T-helper 17 cell (primary cell): ENCODE measurements at places on chromosomes 4 and X. TPM values are rescaled to one million over a fixed set of nuclear protein-coding genes. Genes with fewer than 3 reads are reported as not detected.
A peak's percentile ranks its signal among the peaks of the same experiment; 100 is the strongest.

- H3K4me3 ChIP-seq = no peak overlapping the region
- H3K36me3 ChIP-seq = no peaks in the 10 kb centered on the region
- H3K4me1 ChIP-seq = peaks cover 3% of the 10 kb centered on the region
- peaks cover 21% of the 10 kb centered on the region for H3K27me3 ChIP-seq
- DNase-seq = no peak
- no peak overlapping the region for H3K27ac ChIP-seq
Observed at GRCh38 chr4:78588894-78589545, 37.5 kb downstream of the ANXA3 start.

- no peaks in the 10 kb centered on the region for H3K27me3 ChIP-seq
- H3K36me3 ChIP-seq = peaks cover 12% of the 10 kb centered on the region
- H3K27ac ChIP-seq = no peak overlapping the region
- no peaks in the 10 kb centered on the region for H3K4me1 ChIP-seq
- H3K4me3 ChIP-seq = no peak overlapping the region
Observed at GRCh38 chr4:106049490-106049889, 154.2 kb downstream of the NPNT start.

- peaks cover 25% of the 10 kb centered on the region for H3K27me3 ChIP-seq
- no peaks in the 10 kb centered on the region for H3K4me1 ChIP-seq
- no peak for DNase-seq
- H3K36me3 ChIP-seq = peaks cover 4% of the 10 kb centered on the region
Observed at GRCh38 chr4:10353110-10353509, 104.1 kb downstream of the ZNF518B start.

DNA sequence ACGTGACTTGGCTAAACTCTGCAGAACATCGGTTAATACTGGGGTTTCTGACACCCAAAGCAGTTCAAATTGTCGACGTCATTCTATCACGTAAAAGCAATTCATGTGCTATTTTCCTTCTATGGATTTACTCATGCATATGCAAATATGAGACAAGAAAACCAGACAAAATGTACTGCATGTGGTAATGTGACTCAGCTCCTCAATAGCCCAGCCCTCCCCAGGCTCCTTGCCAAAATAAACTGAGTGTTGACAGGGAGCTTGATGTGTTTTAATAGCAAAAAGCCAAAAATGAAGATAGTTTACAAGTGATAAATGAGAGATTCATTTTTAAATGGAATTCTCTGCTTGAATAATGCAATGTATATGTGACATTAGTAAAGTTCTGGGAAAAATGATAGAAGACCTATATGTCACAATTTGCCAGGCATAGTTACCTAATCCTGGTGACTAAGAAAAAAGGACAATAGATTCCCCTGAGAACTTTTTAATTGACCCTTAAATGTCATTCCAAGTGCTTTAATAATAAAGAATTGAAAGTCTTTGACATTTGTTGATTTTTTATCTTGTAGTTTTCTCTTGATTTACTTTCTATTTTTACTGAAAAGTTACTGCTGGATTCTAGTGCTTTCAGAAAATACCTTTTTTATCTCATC lies 1700.6 kb upstream of the TENM3 start:
- no peak overlapping the region for H3K27ac ChIP-seq
- no peak for DNase-seq
- no peaks in the 10 kb centered on the region for H3K27me3 ChIP-seq

GRCh38 chrX:38236901-38237615 lies 16.4 kb upstream of the SRPX start:
- H3K27ac ChIP-seq = no peak overlapping the region
- H3K36me3 ChIP-seq = no peaks in the 10 kb centered on the region
- H3K4me1 ChIP-seq = peaks cover 4% of the 10 kb centered on the region
- H3K27me3 ChIP-seq = peaks cover 11% of the 10 kb centered on the region
- H3K4me3 ChIP-seq = no peak overlapping the region

DNA sequence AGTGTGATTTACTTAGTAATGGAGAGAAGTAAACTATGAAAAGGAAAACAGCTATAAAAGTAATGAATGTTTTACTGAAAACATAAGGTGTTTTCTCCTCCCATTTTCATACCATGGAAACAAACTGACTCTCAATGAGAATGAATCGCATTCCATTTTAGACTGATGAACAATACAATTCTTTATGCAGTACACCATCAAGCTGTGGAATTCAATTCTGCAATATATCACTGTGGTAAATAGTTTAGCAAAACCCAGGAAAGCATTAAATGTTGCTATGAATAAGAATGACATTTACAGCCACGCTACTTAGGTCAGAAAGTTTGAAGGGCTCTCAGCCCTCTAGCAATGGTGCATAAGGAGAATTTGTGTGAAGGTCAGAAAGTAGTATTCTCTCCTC lies 7.4 kb downstream of the DCAF8L2 start:
- H3K27me3 ChIP-seq = no peaks in the 10 kb centered on the region
- H3K36me3 ChIP-seq = no peaks in the 10 kb centered on the region
- H3K4me3 ChIP-seq = no peak overlapping the region
- DNase-seq = no peak
- H3K27ac ChIP-seq = no peak overlapping the region

DNA sequence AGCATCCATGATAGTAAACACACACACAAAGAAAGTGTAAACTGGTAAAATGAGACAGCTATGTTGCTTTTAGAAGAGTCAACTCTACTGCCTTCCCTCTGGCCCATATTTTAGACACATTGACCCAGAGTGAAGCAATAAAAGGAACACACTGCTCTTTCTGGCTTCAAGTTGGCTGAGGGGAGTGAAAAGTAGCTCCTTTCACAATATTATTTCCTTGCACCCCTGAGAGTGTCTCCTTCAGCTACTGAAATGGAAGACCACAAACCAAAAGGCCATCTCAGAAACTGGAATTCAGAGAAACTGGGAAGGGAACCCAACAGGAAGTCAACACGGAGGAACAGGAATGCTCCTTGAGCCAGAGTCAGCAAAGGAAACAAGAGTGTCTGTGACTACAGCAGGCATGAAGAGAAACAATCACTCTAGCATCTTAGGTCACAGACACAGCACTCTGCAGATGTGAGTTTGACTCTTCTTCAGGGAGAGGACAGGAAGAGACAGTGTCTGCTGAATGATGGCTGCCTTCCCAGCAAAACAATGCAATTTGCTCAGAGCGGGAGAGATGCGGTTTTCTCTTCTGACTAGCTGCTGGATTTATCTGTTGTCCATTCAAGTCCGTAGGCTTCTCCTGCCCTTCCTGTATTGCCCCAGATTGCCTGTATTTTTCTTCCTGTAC lies 106.7 kb downstream of the SPATA18 start:
- H3K4me3 ChIP-seq = no peak overlapping the region
- no peaks in the 10 kb centered on the region for H3K27me3 ChIP-seq
- DNase-seq = no peak
- H3K36me3 ChIP-seq = no peaks in the 10 kb centered on the region
- no peaks in the 10 kb centered on the region for H3K4me1 ChIP-seq

- no peak overlapping the region for H3K4me3 ChIP-seq
- no peaks in the 10 kb centered on the region for H3K36me3 ChIP-seq
- no peak overlapping the region for H3K27ac ChIP-seq
- H3K27me3 ChIP-seq = no peaks in the 10 kb centered on the region
- no peaks in the 10 kb centered on the region for H3K4me1 ChIP-seq
Observed at GRCh38 chr4:23036503-23036902, 343.8 kb downstream of the GBA3 start.

DNA sequence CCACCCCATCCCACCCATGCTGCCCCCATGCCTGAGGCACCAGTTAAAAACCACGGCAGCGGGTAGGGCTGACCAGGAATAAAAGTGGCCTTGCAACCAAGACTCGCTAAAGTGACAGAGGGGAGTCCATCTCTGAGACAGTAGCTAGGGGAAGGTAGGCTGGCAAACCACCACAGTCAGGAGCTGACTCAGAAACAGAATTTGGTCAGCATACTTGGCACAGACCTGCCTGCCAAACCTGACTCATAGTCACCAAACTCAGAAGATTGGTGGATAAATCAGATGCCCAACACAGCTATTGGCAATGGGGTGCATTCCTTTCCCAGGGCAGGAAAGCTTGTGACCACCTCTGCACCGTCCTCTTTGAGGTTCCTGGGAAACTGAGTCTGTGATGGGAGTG lies 193.8 kb downstream of the BCOR start:
- peaks cover 5% of the 10 kb centered on the region for H3K4me1 ChIP-seq
- no peak overlapping the region for H3K27ac ChIP-seq
- DNase-seq = no peak

DNA sequence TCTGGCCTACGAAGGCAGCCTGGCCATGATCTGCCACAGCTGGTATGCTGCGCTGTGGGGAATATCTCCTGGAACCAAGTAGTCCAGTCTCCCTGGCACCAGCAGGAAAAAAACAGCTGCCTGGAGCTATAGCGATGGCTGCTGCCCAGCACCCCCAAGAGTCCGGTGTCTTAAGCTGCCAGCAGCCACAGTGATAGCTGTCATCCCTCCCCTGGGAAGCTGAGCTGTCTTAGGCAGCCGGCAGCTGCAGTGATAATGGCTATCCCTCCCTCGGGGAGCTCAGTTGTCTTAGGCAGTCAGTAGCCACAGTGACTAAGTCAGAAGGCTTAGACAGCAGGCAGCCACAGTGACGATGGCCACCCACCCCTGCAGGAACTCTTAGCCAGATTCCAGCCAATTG lies 205.1 kb downstream of the STPG2 start:
- no peak overlapping the region for H3K27ac ChIP-seq
- no peaks in the 10 kb centered on the region for H3K27me3 ChIP-seq
- H3K4me3 ChIP-seq = no peak overlapping the region
- H3K4me1 ChIP-seq = no peaks in the 10 kb centered on the region

- H3K36me3 ChIP-seq = peaks cover 9% of the 10 kb centered on the region
- H3K4me3 ChIP-seq = no peak overlapping the region
- no peak overlapping the region for H3K27ac ChIP-seq
Observed at GRCh38 chr4:38114386-38115150, 154.4 kb downstream of the PTTG2 start.

DNA sequence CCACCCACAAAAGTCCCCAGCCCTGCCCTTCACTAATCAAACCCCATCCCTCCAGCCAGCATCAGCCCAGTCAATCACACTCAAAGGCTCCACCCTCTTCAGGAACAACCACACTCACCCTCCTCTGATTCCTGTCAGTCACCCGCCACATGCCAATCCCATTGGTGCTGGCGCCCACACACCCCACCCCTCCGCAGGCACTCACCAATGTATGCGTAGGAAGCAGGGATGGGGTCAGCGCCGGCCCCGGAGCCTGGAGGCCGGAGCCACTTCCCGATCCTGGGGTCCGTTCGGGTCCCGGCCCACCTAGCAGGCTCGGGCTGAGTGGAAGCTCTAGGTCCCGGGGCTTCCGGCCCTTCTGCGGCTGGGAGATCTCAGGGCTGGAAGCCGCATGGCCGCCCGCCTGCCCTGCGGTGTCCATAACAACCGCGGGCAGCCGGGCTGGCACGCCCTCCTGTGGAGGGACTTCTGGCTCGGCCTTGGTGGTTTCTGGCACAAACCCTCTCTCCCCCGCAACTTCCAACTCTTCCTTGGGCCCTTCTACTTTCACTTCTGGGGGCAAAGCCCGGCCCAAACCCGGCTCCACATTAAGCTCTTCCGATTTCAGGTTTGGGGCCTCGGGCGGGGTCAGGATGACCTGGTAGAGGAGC lies 7.9 kb upstream of the CFP start:
- H3K4me1 ChIP-seq = peaks cover 14% of the 10 kb centered on the region
- H3K36me3 ChIP-seq = peaks cover 3% of the 10 kb centered on the region
- no peak for DNase-seq
- H3K27ac ChIP-seq = peak overlapping the region; percentile 54
- peak overlapping the region; percentile 87 for H3K4me3 ChIP-seq
- no peaks in the 10 kb centered on the region for H3K27me3 ChIP-seq

GRCh38 chr4:110907801-110908313 lies 285.0 kb upstream of the PITX2 start:
- no peak for DNase-seq
- H3K36me3 ChIP-seq = no peaks in the 10 kb centered on the region
- no peaks in the 10 kb centered on the region for H3K4me1 ChIP-seq
- H3K4me3 ChIP-seq = no peak overlapping the region

DNA sequence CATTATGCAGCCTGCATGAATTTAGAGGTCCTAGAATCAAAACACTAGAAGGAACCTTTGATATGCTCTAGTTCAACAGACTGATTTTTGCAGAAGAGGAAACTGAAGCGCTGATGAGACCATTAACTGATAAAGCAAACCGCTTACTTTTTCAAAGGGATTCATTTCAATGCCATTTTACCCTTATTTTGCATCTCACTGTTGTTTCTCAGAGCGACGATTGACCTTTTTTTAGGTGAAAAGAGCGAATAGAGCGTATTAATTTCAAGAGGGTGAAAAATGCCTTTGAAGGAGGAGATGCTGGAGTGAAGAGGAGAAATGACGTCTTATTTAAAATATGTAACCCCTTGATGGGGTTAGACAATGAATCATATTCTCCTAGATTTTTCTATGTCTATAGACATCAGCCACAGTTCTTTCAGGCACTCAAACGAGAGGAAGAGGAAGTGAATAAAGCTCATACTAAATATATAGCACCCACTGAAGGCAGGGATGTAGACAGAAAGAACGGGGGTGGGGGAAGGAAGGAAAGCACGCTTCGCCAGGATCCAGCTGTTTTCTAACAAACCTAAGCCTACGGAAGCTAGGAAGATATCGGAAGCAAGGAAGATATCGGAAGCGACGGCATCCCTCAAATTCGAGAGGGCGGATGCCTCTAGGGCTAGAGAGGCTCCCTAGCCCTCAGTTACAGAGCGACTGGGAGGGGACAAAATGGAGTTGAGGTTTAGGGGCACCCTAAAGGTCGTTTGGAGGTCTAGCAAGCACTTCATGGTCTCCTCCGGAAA lies 848 bp downstream of the ACSL4 start:
- H3K36me3 ChIP-seq = peaks cover 2% of the 10 kb centered on the region
- H3K27ac ChIP-seq = peak overlapping the region; percentile 98
- peak overlapping the region; percentile 98 for H3K4me3 ChIP-seq
- peak; percentile 10 for DNase-seq
- H3K4me1 ChIP-seq = peaks cover 21% of the 10 kb centered on the region
- no peaks in the 10 kb centered on the region for H3K27me3 ChIP-seq

GRCh38 chrX:133909888-133910287 lies 75.5 kb downstream of the GPC3 start:
- no peaks in the 10 kb centered on the region for H3K36me3 ChIP-seq
- no peaks in the 10 kb centered on the region for H3K4me1 ChIP-seq
- no peak overlapping the region for H3K4me3 ChIP-seq
- H3K27ac ChIP-seq = no peak overlapping the region

Gene USO1
- 27.8 TPM for total RNA-seq

Gene FAM241A
- total RNA-seq = 3.7 TPM

Gene ENAM
- not detected for total RNA-seq

Gene GYPA
- total RNA-seq = not detected

Gene CT45A6
- total RNA-seq = not detected

Gene OTC
- not detected for total RNA-seq

Gene TBC1D1
- total RNA-seq = 51.1 TPM

Gene CLTRN
- total RNA-seq = 0.29 TPM

Gene NOX1
- not detected for total RNA-seq

Gene RXFP1
- not detected for total RNA-seq

Gene MAGEE2
- total RNA-seq = not detected

Gene GABRE
- total RNA-seq = not detected

Gene ARHGAP24
- total RNA-seq = 7.0 TPM

Gene SH3BP2
- 36.0 TPM for total RNA-seq

Gene CFAP299
- not detected for total RNA-seq
